ENCODE measurements at places on chromosomes 3 and 15.

- DNase-seq = no peak
Measured at GRCh38 chr3:116300226-116300625, 145.1 kb downstream of the LSAMP start.

- no peak for DNase-seq
Measured at GRCh38 chr15:26394801-26395200, 378.1 kb downstream of the GABRB3 start.

GRCh38 chr15:93360318-93360717 is 271.3 kb upstream of the RGMA start:
- no peak for DNase-seq

DNA sequence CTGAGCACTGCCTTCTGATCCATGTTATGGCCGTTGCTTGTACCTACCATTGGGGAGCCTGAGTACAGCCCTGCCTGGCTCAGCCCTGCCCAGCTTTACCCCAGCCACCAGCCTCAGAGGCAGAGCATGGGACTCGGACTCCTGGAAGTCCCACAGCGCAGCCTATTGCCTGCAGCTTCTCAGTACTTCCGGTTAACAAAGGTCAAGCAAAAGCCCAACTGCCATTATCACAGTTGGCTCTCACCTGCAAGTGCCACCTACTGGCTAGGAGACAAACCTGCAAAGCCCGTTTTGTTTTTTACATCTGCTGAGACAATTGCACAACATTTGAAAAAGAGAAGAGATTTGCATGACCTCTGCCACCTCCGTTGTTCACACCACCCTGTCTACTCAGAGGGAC is 1081.7 kb downstream of the NAALADL2 start:
- DNase-seq = no peak

- no peak for DNase-seq
Measured at GRCh38 chr3:55676643-55677042, 189.5 kb upstream of the WNT5A start.

DNA sequence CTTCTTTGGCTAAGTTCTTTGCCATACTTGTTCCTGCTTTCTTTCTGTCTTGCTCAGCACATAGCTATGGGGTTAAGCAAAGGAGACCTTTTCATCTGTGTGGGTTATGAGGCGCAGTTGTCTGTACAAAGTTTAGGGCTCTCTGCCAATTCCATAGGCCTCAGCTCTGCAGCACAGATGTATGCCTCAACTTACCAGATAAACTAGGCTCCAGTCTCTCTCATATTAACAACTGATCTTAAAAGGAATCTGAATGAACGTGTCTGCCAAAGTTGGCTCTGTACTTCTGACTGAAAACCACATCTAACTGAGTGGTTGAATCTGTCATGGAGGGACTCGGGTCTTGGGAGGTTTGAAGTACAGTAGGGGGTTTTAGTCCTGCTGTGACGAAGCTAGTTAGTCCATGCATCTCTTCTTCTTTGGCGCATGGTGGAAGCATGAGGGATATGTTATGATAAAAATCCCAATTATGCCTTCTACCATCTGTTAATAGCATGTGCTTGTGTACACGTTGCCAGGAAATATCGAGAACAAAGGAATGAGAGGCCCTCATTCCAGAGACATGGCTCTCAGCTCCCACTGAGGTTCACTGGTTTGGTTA is 114.6 kb upstream of the TSC22D2 start:
- DNase-seq = no peak

DNA sequence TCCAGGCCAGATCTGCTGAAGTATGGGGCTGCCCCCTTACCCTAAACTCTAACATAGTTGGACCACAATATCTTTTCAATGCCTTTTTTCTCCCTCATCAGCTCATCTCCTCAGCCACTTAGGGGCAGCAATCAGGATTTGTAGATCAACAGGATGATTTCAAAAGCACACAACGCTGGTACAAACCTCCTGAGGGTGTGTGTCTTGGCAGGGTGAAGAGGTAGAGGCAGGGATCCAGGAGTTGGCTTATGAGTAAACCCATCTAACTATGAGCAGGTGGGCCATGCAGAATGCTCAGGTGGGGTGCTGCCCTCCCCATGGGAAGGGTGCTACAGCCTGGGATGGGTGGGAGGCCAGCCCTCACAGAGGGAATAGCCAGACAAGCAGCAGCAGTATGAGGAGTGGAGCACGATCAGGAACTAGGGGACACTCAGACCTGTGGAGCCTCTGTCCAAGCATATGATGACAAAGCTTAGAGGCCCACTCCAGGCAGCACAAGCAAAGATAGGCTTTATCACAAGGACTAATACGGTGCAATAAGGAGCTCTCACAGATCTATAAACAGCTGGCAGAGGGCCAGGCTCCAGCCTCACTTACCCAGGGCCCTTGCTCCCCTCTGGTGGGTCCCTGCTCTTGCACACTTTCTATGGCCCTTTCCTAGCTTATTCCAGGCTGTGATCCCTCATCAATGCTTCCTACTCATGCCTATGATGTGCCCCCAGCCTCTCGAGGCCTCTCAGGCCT is 32.2 kb downstream of the IL20RB start:
- DNase-seq = no peak

GRCh38 chr3:25592510-25592968 is 72.2 kb downstream of the TOP2B start:
- peak; percentile 80 for DNase-seq

- no peak for DNase-seq
Measured at GRCh38 chr3:134056464-134056891, 26.8 kb upstream of the SLCO2A1 start.

GRCh38 chr3:7607083-7607482 is 746.2 kb downstream of the GRM7 start:
- no peak for DNase-seq

DNA sequence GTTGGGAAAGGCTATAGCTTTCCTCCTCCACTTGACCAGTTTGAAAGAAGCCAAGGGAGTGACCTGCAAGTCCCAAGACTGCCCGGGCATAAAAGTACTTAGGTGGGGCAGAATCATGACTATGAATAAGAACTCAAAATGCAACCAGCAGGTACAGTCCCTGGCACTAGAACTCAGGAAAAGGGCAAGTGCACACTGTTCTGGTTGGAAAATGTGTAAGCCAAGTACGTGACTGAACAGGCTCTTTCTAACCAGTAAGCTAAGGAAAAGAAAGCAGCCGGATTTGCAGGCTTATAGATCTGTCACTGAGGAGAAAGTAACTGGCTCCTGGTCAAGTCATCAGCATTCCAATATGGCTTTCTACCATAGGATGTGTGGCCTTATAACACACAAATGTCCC is 101.2 kb upstream of the SLC4A7 start:
- no peak for DNase-seq

DNA sequence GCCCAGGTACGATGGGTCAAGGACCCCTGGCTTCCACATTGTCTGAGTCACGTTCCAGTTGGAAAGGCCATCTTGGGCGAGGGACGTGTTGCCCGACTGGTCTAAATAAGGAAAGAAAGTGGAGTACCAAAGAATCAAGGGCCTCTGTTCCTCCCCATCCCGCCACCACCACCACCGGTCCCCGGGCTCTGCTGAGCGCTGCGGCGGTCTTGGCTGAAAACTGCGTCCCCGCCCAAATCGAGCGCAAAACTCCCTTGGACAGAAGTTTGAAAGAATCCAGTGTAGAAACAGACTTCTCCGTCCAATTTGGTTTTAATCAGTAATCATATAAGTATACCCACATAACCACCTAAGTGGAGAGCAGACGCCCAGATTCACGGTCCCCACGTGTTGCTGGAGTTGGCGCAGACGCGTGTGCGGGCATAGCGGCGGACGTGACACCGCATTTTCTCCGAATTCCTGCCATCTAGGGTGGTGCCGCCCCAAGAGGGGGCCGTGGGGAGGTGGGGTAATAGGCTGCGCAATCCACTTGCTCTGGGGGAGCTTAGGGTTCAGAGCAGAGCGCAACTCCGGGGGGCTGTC is 243.8 kb upstream of the TOPAZ1 start:
- no peak for DNase-seq

- no peak for DNase-seq
Measured at GRCh38 chr3:25038922-25039321, 389.1 kb upstream of the RARB start.

DNA sequence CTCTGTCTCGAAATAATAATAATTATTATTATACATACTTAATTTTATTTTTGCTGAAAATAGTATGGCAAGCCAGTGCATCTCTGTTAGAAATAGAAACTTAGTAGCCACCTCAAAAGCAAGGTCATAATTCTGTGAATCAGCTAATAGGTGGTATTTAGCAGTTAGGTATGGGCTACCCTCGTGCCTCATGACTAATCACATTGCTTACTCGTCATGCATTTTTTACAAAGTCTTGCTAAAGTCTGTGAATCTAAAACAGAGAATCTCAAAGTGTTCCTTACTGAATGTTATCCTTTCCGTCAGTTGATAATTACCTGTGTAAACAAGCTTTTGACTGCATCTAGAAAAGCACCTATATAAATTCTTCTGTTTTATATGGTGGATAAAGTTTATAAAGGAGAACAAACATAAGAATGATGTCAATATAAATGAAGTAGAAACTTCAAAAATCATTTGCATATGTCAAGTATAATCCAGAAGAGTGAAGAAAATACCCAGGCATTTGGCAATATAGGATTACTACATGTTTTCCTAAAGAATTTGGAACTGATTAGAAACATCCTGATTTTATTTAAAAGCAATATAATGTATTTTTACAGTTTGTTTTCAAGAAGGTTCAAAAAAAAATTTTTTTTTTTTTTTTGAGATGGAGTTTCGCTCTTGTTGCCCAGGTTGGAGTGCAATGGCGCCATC is 6.2 kb downstream of the PPARG start:
- DNase-seq = no peak

- DNase-seq = no peak
Measured at GRCh38 chr3:143120716-143121240, 1.2 kb downstream of the CHST2 start.

GRCh38 chr3:33751336-33751735 is 33.3 kb upstream of the CLASP2 start:
- no peak for DNase-seq

- no peak for DNase-seq
Measured at GRCh38 chr3:147431751-147432150, 22.6 kb downstream of the ZIC1 start.

Data from stromal cell of bone marrow (primary cell).